ENCODE measurements at places on chromosomes 4 and X.

- no peak for DNase-seq
These were observed 101.8 kb upstream of the C1QTNF7 start for GRCh38 chr4:15325987-15326386.

DNA sequence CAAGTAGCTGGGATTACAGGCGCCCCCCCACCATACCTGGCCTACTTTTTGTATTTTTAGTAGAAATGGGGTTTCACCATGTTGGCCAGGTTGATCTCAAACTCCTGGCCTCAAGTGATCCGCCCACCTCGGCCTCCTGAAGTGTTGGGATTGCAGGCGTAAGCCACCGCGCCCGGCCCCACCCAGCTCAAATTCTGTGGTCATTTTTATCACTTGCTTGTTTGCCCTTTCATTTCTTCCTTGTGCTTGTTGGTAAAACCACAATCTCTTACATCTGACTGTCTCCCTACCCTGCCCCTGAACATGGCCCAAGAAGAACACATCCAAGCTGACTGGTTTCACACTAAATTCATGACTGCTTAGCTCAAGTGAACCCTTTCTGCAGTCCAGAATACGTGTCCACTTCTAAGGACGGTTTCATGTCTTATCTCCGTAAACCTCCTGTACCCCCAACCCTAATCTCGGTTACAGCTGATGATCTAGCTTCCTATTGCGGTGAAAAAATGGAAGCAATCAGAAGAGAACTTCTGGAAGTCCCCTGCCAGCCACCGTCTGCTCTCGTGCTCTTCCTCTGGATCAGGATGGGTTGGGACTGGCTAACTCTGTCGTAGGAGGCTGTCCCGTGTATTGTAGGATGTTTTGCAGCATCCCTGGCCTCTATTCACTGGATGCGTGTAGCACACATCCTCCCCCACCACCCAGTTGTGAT is 5.4 kb upstream of the RS1 start:
- DNase-seq: no peak

- no peak for DNase-seq
These were observed 37.1 kb downstream of the SPANXN2 start for GRCh38 chrX:143683486-143683885.

DNA sequence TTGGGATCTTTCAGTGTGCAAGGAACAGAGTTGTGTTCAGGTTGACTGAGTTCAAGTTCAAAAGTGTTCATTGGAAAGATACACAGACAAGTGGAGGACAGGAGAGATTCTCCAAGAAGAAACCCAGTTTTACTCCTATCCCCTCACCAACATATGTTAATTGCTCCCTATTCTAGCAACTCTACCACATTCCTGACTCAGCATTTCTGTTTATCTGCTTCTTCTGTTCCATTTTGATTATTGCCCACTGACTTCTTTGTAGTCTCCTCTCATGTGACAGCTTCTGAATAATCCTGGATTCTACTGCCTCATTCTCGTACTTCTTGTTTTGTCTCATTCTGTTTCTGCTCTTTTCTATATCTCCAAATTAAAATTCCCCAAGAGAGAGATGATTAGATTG is 15.8 kb upstream of the SPANXC start:
- no peak for DNase-seq

- DNase-seq: no peak
These were observed 44.4 kb downstream of the PDHA1 start for GRCh38 chrX:19388064-19388679.

- DNase-seq: no peak
These were observed 446.9 kb downstream of the TMA16 start for GRCh38 chr4:163941221-163941905.

GRCh38 chr4:139229534-139230039 is 50.4 kb downstream of the MGARP start:
- no peak for DNase-seq

- no peak for DNase-seq
These were observed 1.3 kb downstream of the PCDH7 start for GRCh38 chr4:30721185-30722091.

Measured in activated naive CD4-positive, alpha-beta T cell (primary cell).